ENCODE measurements at places on chromosomes 2 and 18. TPM values are rescaled to one million over a fixed set of nuclear protein-coding genes. Genes with fewer than 3 reads are reported as not detected.

DNA sequence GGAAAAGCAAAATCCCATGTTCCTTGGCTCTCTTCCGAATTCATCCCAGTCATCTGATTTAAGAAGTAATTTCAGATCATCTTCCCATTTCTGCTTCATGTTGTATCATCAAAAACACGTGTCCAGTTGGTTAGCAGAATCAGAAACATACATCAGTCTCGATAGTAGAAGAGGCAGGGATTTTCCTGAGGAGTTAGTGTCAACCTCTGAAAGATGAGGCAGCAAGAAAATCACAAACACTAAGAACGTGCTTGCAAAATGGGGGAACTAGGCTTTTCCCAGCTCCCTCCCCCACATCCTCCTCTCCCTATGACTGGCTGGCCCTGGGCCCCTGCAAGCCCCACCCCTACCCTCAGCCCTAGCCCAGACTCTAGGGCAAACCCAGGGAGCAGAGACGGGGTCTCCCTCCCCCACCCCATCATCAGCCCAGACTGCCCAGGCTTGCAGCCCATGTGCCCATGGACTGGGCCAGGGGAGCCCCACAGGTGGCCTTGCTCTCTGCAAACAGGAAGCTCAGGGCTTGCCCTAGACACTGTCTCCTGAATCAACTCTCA lies 161.0 kb upstream of the ID2 start:
- DNase-seq, result peak; percentile 57
- peaks cover 67% of the 10 kb centered on the region for H3K4me1 ChIP-seq
- peak overlapping the region; percentile 55 for H3K27ac ChIP-seq

- H3K27ac ChIP-seq, result no peak overlapping the region
- H3K36me3 ChIP-seq, result peaks cover 2% of the 10 kb centered on the region
- no peaks in the 10 kb centered on the region for H3K27me3 ChIP-seq
- no peak for DNase-seq
- H3K4me1 ChIP-seq, result no peaks in the 10 kb centered on the region
- H3K4me3 ChIP-seq, result no peak overlapping the region
Observed at GRCh38 chr2:186984966-186985365, 136.0 kb upstream of the ZSWIM2 start.

Gene ADD2
- 31.6 TPM for total RNA-seq

- H3K27ac ChIP-seq, result no peak overlapping the region
- peaks cover 7% of the 10 kb centered on the region for H3K4me1 ChIP-seq
- DNase-seq, result no peak
- no peaks in the 10 kb centered on the region for H3K27me3 ChIP-seq
- H3K4me3 ChIP-seq, result no peak overlapping the region
Observed at GRCh38 chr2:207734264-207734635, 22.8 kb downstream of the CCNYL1 start.

DNA sequence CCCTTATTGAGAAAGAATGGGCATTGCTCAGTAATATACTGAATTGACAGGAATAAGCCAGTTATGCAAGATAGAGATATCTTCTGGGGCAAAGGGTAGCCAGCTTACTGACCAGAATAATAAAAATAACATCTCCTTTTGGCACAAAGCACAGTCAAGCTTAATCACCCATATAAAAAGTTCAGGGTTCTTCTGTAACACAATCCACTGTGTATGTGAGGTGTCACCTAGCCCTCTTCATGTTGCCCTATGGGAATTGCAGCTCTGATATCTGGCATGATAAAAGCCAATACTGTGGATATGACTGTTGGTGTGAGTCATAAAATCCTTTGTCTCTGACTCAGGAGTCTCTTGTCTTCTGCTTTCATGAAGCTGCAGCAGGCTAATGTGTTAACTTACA lies 90.8 kb downstream of the DSEL start:
- H3K4me1 ChIP-seq, result peaks cover 5% of the 10 kb centered on the region
- H3K36me3 ChIP-seq, result no peaks in the 10 kb centered on the region
- DNase-seq, result no peak
- H3K27ac ChIP-seq, result no peak overlapping the region

DNA sequence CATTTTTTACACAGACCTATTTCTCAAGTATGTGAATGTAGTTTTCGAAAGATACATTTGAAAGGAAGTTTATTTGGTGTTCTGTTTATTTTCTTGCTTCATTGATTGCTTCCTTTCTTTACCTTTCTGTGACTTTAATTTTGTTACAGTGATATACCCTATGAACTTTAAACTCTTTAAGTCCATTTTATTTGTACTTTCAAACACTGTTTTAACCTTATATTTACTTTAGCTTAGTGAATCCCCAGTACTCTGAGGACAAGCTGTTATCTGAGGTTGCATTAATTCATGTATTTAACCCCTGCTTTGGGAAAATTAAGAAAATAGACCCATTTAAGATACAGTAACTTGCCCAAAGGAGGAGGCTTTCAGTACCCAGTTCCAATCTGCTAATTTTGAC lies 93.5 kb downstream of the SCN3A start:
- no peaks in the 10 kb centered on the region for H3K27me3 ChIP-seq
- no peaks in the 10 kb centered on the region for H3K36me3 ChIP-seq
- H3K4me1 ChIP-seq, result peaks cover 6% of the 10 kb centered on the region

DNA sequence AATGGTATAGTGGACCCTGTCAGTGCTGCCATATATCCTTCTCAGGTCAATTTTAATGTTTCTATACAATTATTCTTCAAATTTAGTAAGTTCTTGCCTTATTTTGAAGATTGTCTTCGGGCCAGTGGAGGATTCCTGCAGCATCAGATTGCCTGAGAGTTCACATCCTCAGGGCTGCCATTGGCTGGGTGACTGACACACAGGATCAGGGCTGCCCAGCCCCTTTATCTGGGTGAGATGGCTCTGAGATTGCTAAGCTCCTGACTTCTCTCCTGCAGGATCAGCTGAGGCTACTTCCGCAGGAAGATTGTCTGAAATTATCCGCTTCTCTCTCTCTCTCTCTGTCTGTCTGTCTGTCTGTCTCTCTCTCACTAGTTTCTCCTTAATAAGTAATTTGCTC lies 567.4 kb downstream of the TSN start:
- H3K27me3 ChIP-seq, result no peaks in the 10 kb centered on the region
- H3K27ac ChIP-seq, result no peak overlapping the region

- no peaks in the 10 kb centered on the region for H3K27me3 ChIP-seq
- H3K4me3 ChIP-seq, result no peak overlapping the region
- peaks cover 15% of the 10 kb centered on the region for H3K4me1 ChIP-seq
- no peak for DNase-seq
Observed at GRCh38 chr2:223860809-223861738, 23.7 kb upstream of the AP1S3 start.

- DNase-seq, result no peak
- no peaks in the 10 kb centered on the region for H3K4me1 ChIP-seq
- no peak overlapping the region for H3K4me3 ChIP-seq
Observed at GRCh38 chr2:134073023-134073422, 180.8 kb upstream of the MGAT5 start.

GRCh38 chr2:165864296-165864695 lies 70.2 kb upstream of the GALNT3 start:
- no peaks in the 10 kb centered on the region for H3K27me3 ChIP-seq
- no peak overlapping the region for H3K4me3 ChIP-seq
- H3K36me3 ChIP-seq, result peaks cover 3% of the 10 kb centered on the region
- no peak overlapping the region for H3K27ac ChIP-seq

- H3K4me1 ChIP-seq, result no peaks in the 10 kb centered on the region
- no peak overlapping the region for H3K27ac ChIP-seq
- no peaks in the 10 kb centered on the region for H3K27me3 ChIP-seq
- no peak overlapping the region for H3K4me3 ChIP-seq
- no peak for DNase-seq
Observed at GRCh38 chr18:28152754-28153153, 24.2 kb downstream of the CDH2 start.

DNA sequence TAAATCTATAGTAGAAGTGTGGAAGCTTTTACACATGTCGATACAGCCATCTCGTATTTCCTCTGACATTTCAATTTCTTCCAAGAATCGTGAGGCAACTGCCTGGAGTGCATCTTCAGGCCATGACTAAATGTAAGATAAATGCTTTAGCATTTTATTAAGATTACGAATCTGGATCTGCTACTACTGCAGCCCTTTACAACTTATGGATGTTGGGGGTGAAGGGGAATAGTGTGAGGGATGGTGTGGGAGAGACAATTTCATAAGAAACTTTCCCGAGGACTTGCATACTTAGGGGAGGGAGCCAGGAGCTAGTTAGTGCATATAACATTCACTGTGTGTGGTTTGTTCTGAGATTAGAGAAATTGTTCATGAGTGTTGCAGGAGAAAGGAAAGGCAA lies 204.8 kb downstream of the SLC39A10 start:
- H3K4me3 ChIP-seq, result no peak overlapping the region
- H3K27me3 ChIP-seq, result no peaks in the 10 kb centered on the region
- no peaks in the 10 kb centered on the region for H3K36me3 ChIP-seq
- H3K4me1 ChIP-seq, result no peaks in the 10 kb centered on the region

Gene CREG2
- total RNA-seq, result not detected

DNA sequence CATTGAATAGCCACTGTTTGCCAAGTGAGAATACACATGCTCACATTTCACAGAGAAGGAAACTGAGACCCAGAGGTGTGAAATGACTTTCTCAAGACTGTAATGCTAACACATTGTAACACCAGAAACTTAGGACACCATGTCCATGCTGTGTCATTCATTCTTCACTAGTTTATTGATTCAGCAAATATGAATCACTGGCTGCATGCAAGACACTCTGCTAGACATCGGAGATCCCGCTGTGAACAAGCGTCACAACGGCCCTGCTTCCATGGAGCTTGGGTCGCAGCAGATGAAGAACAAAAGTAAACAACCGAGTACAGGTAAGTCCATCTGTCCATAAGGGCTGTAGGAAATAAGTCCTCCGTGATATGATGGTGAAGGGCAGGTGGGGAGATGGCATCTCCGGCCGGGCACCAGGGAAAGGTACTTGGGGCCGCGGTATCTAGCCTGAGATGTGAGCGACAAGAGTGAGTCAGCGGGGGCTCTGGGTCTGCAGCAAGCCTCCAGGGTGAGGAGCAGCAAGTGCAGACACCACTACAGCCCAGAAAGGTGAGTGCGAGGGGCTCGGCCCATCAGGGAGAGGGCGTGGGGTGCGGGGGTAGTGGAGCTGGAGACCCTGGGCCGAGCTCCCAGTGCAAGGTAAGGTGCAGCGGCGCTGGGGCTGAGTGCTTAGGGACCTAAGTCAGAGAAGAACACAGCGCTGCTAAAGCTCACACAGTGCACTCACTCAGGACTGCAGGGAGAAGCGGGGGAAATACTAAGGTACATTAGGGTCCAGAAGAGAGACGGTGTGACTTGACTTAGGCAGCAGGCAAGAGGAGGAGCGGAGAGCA lies 391.2 kb downstream of the FBXO15 start:
- no peaks in the 10 kb centered on the region for H3K4me1 ChIP-seq
- H3K36me3 ChIP-seq, result no peaks in the 10 kb centered on the region
- no peak overlapping the region for H3K4me3 ChIP-seq
- H3K27ac ChIP-seq, result no peak overlapping the region
- no peak for DNase-seq

Gene RUFY4
- 0.84 TPM for total RNA-seq

DNA sequence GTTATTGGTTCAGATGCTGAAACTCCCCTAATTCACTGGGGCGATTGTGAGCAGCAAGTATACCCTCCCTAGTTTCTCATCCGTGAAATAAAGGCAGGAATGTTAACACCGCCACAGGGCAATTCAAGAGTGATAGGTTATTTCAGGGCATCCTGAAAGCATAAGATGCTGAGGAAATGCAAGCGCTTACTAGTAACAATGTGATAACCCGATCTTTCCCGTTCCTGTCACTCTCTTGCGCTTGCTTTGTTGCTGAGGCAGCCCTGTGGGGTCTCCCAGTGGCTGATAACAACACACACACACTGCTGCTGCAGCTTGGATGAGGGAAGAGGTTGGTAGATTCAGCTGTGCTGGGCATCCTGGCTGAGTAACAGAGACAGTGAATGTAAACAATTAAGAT lies 259.3 kb downstream of the AGPS start:
- no peak overlapping the region for H3K27ac ChIP-seq
- H3K4me1 ChIP-seq, result no peaks in the 10 kb centered on the region
- DNase-seq, result no peak
- H3K4me3 ChIP-seq, result no peak overlapping the region
- H3K36me3 ChIP-seq, result no peaks in the 10 kb centered on the region
- H3K27me3 ChIP-seq, result peaks cover 21% of the 10 kb centered on the region

Gene MC5R
- total RNA-seq, result not detected

DNA sequence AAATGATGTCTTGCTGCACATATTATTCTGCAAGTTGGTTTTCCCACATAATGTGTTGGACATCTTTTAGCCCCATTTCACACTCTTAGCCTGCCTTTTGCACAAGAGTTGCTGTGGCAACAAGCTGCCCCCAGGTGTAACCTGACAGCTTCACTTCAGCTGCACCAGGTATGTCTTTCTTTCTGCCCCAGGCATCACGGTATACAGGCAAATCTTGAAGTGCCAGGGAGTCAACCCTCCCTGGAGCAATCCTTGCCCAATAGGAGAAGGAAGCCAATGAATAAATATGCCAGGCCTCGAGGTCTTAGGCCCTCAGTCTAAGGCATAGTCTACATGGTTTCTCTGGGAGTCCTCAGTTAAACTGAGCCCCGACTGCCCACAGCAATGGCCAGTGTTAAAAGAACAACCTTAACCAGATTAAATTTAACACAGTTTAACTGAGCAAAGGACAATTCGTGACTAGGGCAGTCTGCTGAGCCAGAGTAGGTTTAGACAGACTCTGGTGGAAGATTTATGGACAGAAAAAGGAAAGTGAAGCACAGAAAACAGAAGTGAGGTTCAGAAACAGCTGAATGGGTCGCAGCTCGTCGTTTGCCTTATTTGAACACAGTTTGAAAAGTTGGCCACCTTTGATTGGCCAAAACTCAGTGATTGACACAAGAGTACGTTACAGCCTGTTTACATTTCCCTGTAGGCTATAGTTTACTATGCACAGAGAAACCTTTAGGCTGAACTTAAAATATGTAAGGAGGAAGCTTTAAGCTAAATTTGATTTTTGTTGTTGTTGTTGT lies 32.0 kb upstream of the C1QL2 start:
- H3K27me3 ChIP-seq, result peaks cover 12% of the 10 kb centered on the region
- H3K36me3 ChIP-seq, result no peaks in the 10 kb centered on the region
- H3K27ac ChIP-seq, result no peak overlapping the region
- DNase-seq, result no peak
- no peak overlapping the region for H3K4me3 ChIP-seq

- no peak for DNase-seq
- peaks cover 1% of the 10 kb centered on the region for H3K36me3 ChIP-seq
- H3K4me1 ChIP-seq, result peaks cover 69% of the 10 kb centered on the region
- H3K4me3 ChIP-seq, result peak overlapping the region; percentile 37
- peaks cover 5% of the 10 kb centered on the region for H3K27me3 ChIP-seq
Observed at GRCh38 chr2:30223413-30223874, 7.9 kb upstream of the LBH start.

Gene HAT1
- total RNA-seq, result 52.5 TPM

Gene CDKL4
- total RNA-seq, result 0.30 TPM

- peak overlapping the region; percentile 31 for H3K4me3 ChIP-seq
- peaks cover 7% of the 10 kb centered on the region for H3K27me3 ChIP-seq
- no peak for DNase-seq
Observed at GRCh38 chr2:162379719-162380580, 36.0 kb downstream of the GCA start.

DNA sequence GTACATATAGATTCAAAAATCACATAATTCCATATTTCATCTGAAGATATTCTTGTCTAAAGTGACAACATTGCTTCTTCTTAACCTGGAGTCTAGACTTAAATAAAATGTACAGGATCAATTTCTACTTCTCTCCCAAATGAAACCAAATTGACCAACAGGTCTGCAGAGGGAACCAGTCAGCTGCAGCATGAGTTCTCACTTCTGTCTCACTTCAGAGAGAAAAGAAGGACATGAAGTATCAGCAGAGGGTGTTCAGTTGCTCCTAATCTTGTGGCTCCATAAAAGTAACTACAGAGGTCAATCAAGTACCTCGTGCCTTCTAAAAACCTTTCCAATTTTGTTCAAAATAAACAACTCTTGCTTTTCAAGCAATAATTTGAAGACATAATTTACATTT lies 47.2 kb upstream of the MAP2 start:
- H3K27me3 ChIP-seq, result no peaks in the 10 kb centered on the region
- no peak for DNase-seq
- no peak overlapping the region for H3K27ac ChIP-seq
- H3K4me1 ChIP-seq, result no peaks in the 10 kb centered on the region
- H3K36me3 ChIP-seq, result no peaks in the 10 kb centered on the region
- H3K4me3 ChIP-seq, result no peak overlapping the region

Data from activated T-cell treated with anti-CD3 and anti-CD28 coated beads, Interleukin-2, amount 50 U/mL, for 72 hours (primary cell).